IPS DF 19.7 (cell line): ENCODE measurements at places on chromosomes 11 and 22.
A peak's percentile ranks its signal among the peaks of the same experiment; 100 is the strongest.

DNA sequence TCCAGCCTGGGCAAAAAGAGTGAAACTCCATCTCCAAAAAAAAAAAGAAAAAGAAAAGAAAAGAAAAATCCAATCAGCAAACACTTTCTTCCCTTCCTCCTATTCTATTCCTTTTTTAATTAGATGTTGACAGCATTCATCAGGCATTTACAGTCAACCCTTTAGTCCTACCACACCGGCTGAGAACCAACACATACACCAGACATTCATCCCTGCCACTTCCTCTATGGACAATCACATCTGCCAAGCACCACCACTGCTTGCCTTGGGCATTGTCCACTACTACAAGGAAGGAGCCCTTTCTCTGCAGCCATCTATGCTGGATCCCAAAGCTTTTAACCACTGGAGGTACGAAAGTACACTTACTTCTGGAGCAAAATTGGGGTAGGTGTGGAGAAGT, 9.4 kb upstream of the SLN start:
- no peak for DNase-seq

DNA sequence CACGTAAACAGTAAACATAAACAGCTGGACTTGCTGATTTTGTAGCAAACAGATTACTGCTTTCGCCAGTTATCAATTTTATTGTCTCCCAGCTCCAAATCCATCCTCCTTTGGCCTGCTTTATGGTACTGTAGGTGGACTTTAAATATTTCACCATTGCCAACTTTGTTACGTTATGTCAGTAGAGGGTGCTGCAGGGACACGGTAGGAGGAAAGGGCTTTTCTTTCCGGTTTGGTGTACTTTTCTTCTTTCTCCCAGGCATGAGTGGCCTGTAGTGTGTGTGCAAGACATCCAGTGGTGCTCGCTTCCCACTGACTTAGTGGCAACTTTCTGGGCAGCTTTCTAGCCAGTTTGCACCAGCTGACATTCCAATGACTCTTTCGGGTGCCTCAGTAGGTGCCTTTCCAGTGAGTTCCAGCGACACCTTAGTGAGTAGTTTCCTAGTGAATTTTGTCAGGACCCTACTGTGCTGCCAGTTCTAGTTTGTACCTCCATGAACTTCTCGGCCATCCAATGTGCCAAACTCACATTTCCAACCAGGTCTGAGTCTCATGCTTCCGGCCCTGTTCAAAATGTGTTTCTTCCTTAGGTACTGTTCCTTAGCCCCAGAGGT, 267.6 kb upstream of the TENM4 start:
- DNase-seq: peak; percentile 17

GRCh38 chr11:14408612-14409011, 49.6 kb upstream of the RRAS2 start:
- DNase-seq: no peak

GRCh38 chr22:49235463-49236300, 592.0 kb downstream of the BRD1 start:
- DNase-seq: no peak

- no peak for DNase-seq
These were observed 304.1 kb downstream of the TBC1D22A start for GRCh38 chr22:47066616-47066905.

- no peak for DNase-seq
These were observed 2.1 kb upstream of the DRD2 start for GRCh38 chr11:113477321-113477720.

DNA sequence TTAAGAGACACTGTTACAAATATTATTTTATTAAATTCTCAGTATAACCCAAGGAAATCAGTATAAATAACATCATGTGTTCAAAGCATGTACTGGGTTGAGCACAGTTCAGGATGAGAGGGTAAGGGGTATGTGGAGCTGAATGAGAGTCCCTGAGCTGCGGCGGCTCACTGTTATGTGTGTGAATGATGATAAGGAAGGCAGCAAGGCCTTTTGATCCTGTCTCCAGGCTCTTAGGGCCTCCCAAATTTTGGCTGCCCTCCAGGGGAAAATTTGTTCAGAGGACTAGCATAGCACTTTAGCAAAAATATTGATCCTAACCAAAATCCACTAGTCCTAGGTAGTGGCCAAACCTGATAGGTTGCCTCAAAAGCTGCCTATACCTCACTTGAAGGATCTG, 86.1 kb upstream of the SPON1 start:
- no peak for DNase-seq

DNA sequence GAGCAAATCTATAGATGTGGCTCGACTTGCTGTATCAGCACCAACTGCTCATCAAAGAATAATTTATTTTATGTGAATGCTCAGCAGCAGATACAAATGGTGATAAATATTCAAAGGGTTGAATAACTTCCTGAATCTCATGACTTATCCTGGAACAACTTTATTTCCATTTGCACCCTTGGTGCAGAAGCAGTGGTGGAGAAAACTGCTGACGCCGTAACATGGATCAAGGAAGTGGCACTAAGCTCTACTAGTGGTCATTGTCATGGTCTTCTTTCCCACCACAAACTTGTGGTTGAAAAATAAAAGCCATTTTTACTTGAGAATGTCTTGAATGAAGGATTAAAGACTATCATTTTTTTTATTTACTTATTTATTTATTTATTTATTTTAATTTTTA, 14.6 kb downstream of the MARK2 start:
- no peak for DNase-seq
